ENCODE measurements at places on chromosomes 16 and 17.

DNA sequence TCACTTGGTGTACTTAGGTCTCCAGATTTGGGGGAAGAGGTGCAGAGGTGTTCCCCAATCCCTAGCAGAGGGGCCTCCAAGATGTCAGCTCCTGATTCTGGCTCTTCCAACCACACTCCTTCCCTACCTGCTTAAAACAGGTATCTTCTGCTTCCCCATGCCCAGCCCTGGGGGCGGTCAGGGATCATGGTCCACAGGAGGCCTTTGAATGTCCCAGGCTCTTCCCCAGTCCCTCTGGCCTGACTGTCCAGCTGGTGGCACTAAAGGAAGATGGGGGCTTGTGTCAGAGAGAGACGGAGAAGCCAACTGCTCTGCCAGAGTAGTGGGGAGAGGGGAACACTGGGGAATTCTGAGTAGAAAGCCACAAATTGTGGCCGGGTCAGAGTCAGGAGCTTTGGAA lies 3.8 kb downstream of the ARL4D start:
- DNase-seq = no peak

GRCh38 chr16:57341441-57342303 lies 16.9 kb upstream of the CCL22 start:
- DNase-seq = no peak

DNA sequence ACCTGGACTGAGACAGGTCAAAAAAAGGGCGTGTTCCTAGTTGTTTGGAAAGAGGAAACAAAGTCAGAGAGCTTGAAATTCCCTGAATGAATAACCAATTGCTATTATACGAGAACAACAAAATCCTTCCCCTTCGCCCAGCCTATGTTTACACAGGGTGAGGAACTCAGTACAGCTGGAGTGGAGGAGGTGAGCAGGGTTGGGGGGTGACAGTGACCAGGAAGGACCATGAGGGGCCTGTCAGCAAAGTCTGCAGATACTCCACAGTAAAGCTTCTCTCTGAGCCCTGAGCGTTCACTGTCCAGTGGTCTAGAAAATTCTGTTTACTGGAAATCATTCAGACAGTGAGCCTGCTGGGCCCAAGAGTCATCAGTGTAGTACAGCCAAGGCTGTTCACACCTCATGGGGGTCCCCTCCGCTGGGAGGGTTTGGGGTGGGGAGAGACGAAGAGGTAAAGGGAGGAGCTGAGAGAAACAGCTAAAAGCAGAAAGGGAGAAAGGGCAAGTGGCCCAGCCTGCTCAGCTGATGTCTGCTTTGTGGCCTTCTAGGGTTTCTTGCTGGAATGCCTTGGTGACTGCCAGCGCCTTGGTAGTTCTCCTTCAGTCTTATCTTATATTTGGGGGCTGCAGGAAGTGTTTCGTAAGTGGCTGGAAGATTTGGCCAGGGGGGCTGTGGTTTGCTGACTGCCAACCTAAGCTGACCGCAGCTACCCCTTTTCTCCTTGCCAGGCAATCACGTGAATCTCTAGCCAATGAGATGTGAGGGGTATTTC lies 5.7 kb downstream of the DUSP3 start:
- DNase-seq = no peak

DNA sequence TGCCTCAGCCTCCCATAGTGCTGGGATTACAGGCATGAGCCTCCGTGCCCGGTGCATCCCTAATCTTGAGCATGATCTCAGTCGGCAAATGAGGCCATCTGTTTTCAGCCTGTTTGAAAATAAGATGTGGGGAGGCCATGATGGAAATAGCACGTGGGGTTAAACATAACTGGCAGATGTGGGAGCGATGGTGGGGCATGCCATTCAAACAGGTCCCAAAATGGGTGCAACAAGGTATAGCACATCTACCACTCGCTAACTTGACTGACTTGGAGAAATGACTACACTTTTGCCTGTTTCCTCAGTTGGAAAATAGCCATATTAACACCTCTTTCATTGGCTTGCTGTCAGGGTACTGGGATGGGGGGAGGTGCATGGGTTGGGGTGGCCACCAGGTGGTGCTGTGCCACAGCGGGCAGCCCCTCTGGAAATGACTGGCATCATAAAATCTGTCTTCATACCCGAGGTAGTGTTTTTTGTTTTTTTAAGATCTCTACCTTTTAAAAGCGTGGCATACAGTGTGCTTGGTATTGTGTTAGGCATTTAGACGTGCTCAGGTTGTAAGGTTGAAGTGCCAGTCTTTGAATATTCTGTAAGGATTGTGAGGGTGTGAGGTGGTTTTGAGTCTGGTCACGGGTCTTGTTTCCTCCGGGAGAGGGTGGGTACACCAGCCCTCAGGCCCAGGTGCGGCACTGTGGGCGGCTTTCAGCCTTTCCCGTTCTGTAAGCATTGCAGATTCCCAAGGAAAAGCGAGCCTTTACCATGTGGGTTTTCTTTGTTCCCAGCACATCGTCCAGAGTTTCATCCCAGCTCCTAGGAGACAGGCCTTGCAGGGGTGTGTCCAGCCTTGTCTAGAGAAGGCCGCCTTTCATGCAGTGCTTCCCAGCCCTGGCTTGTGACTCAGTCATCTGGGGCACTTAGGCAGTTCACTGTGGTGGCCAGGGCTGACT lies 2.9 kb upstream of the TTYH2 start:
- peak; percentile 68 for DNase-seq

- DNase-seq = no peak
Measured at GRCh38 chr16:3879258-3879886, 1.1 kb downstream of the CREBBP start.

- DNase-seq = peak; percentile 94
Measured at GRCh38 chr17:19346351-19347255, 15.9 kb downstream of the B9D1 start.

GRCh38 chr17:48236681-48237134 lies 129.1 kb downstream of the SNX11 start:
- DNase-seq = no peak

GRCh38 chr17:42016411-42016831 lies 818 bp downstream of the DNAJC7 start:
- DNase-seq = no peak

- DNase-seq = peak; percentile 66
Measured at GRCh38 chr16:67430977-67431774, at the start of gene HSD11B2. HSD11B2 (plus strand) TSS chr16:67431121; CDS start chr16:67431249, 128 bp downstream.

Measured in NCI-H460 (cell line).